Peyer's patch (tissue), 4 donors: ENCODE measurements at places on chromosomes 5 and 9. TPM values are rescaled to one million over a fixed set of nuclear protein-coding genes. Genes with fewer than 3 reads are reported as not detected.

CCDC180 gene
- total RNA-seq = 15.7 TPM

NR6A1 gene
- 43.0 TPM for total RNA-seq

ANKRD18A gene
- 14.9 TPM for total RNA-seq

TGFBR1 gene
- total RNA-seq = 14.4 TPM

CTXN3 gene
- total RNA-seq = not detected

FCN1 gene
- total RNA-seq = not detected

ZNF483 gene
- 3.5 TPM for total RNA-seq

MRPL36 gene
- total RNA-seq = 21.9 TPM

SLC45A2 gene
- not detected for total RNA-seq

GNA14 gene
- 11.1 TPM for total RNA-seq

SARDH gene
- total RNA-seq = 1.2 TPM

RNF208 gene
- total RNA-seq = not detected

OSMR gene
- 12.6 TPM for total RNA-seq

SLC6A3 gene
- 0.40 TPM for total RNA-seq

TMEM38B gene
- total RNA-seq = 9.9 TPM

ENC1 gene
- total RNA-seq = 47.9 TPM

PCDHGB6 gene
- total RNA-seq = 3.2 TPM

PCDHA1 gene
- not detected for total RNA-seq

PCSK1 gene
- total RNA-seq = 4.7 TPM

DNA sequence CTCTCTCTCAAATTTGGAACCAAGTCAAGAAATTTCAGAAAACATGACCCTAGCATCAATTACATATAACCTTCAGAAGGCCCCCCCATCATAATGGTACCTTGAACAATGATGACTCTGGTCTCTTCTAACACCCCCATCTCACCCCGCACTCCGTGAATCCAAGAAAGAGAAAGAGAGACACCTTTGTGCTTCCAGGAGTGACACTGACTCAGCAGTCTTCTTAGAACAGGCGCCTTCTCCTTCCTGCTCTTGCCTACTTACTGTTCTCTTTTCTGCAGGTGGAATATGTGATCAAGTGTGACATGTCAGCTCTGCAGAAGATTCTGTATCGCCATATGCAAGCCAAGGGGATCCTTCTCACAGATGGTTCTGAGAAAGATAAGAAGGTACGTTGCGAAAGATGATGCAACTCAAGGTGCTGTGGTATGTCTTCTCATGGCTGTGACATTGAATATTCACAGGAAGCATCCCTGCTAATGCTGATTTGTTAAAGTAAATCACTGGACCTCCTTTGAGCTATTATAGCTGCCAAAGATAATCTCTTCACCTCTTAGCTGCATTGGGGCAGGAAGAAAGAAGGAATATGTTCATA, 81.3 kb downstream of the SMARCA2 start:
- no peak for DNase-seq

GRCh38 chr9:124345751-124346281, 69.4 kb downstream of the PSMB7 start:
- no peak for DNase-seq

DNA sequence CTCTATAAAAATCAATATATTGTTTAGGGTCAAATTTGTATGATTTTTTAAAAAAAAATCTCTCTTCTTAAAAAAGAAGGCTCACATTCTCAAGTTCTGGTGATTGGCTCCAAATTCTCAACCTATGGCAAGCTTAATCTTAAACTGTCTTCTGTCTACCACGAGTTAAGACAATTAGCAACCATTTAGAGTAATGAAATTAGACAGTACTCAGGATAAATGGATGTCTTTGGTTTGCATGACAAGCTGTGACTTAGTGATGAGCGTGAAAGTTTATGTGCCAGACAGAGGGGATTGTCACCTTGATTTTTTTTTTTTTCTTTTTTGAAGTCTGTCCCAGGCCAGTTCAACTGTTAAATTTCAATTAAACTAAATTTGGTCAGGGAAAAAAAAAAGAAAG, 1632.3 kb downstream of the MAT2B start:
- DNase-seq = no peak

DNA sequence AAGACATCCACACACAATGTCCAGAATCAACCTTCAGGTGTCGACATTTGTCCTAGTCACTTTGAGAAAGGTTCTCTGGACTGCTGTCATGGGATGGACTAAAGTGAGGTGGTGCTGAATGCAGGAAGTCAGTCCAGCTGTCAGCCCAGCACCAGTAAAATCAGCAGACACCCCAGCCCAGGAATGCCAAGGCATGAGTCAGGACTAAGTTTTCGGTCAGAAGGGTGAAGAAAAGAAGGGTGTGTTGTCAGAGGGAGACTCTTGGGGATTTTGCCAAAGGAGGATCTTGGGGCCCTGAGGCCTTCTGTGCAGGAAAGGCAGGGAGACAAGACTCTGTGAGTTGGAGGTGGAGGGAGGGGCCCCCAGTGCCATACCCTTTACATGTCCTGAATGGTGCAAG, 69.0 kb upstream of the XPA start:
- no peak for DNase-seq

GRCh38 chr9:84718476-84718875, 48.9 kb downstream of the NTRK2 start:
- no peak for DNase-seq

GRCh38 chr9:35349287-35349990, 140.5 kb upstream of the RUSC2 start:
- no peak for DNase-seq

GRCh38 chr9:99259231-99259918, 37.3 kb downstream of the SEC61B start:
- DNase-seq = peak; percentile 69

DNA sequence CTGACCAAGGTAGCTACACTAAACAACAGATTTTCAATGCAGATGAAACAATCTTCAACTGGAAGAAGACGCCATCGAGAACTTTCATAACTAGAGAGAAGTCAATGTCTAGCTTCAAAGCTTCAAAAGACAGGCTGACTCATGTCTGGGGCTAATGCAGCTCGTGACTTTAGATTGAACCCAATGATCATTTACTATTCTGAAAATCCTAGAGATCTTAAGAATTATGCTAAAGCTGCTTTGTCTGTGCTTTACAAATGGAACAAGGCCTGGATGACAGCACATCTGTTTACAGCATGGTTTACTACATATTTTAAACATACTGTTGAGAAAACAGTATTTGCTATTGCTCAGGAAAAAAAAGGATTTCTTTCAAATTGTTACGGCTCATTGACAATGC, 54.9 kb downstream of the RICTOR start:
- no peak for DNase-seq

GRCh38 chr9:98567540-98568233, 141.0 kb downstream of the GABBR2 start:
- DNase-seq = no peak

GRCh38 chr5:76367623-76368371, 35.3 kb upstream of the IQGAP2 start:
- DNase-seq = no peak

- no peak for DNase-seq
Observed at GRCh38 chr9:137674307-137674975, 55.6 kb downstream of the EHMT1 start.

DNA sequence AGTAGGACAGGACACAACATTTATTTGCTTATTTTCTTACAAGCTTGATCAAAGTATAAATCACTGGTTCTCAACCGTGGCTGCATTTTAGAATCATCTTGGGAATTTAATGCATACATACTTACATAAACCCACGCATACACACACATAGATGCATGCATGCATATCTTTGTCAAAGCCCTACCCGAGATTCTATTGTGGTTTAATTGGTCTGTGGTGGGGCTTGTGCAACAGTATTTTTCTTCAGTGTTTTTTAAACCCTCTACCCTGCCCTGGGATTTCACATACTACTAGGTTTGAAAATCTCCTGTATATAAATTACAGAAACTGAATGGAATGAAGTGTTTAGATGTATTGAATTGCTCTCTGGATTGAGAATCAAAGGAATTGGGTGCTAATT, 1166.2 kb downstream of the MAT2B start:
- DNase-seq = no peak

DNA sequence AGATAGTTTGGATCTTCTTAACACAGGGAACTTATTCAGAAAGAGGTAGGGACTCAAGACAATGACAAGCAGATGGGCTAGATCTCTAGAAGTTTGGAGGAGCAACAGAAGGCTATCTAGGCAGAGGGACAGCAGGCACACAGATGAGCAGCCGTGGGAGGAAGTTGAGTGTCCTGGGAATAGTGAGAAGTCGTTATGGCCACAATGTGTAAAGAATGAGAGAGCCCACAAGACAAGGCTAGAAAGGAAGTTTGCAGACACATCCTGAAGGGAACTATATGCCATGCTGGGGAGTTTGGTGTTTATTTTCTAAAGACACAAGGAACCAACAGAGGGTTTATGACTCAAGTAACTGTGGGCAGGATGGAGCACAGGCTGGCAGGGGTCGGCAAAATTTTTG, 160.6 kb downstream of the PALM2AKAP2 start:
- no peak for DNase-seq

- DNase-seq = no peak
Observed at GRCh38 chr5:168401226-168401625, 85.0 kb upstream of the RARS1 start.

DNA sequence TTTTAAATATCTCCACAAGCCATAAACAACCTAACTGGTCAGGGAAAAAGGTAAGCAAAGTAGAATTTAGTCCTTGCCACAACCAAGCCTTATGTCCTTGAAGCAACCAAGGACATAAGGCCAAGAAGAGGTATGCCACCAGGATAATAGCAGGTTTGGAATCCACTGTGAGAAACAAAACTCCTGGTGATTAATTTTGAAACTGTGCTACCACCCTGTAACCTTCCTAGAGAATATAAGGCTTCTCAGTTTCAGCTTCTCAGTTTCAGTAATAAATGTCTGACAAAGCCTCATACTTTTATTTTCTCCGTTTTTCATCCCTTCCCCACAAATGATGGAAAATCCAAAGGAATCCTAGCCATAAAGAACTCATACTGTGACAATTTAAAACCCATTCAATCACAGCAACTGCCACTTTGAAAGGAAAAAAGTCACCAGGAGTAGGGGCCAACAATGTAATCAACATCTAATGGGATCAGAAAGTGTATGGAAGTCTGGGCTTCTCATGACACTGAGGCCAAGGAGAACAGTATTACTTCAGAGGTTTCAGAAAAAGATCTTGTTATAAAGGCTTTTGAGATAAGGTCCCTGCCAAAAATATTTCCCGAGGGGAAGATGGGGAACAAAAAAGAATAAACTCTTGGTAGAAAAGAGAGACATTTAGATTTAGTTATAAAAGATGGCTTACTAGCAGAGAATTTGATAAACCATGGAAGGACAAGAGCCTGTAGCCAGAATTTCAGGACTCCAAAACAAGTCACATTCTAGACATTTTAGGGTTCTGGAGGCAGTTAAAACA, 189.2 kb downstream of the TSSK1B start:
- no peak for DNase-seq

GRCh38 chr5:6595405-6595804, 37.4 kb downstream of the NSUN2 start:
- no peak for DNase-seq

DNA sequence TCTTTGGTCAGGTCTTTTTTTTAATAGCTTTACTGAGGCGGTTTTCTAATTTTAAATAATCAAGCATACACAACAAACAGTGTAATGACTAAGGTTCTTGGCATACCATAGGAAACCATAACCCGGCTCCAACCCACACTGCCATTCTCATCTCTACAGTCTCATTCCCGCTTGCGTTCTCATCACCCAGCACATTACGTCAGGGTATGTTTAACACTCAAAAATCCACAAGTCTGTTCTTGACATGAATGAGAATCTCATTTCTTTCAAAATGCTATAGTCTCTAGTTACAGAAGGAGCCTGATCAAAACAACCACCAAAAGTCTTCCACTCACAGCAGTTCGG, 505 bp downstream of the C5orf34 start:
- no peak for DNase-seq

DNA sequence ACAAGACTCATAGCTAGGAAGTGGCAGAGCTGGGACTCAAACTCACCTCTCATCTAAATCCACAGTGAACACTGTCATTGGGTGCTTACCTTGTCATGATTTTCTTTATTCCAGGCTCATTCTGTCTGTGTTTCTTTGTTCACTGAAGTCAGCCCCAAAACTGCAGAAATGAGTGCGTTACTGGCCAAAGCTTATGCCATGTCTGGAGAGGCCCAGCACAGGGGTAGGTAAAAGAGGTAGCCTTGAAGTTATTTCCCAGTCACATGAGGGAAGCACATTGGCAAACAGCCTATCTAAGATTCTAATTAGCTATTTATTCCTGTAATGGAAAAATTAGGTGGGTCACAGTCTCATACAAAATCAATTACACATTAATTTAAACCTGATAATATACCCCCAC, 29.8 kb downstream of the TTC23L start:
- no peak for DNase-seq

DNA sequence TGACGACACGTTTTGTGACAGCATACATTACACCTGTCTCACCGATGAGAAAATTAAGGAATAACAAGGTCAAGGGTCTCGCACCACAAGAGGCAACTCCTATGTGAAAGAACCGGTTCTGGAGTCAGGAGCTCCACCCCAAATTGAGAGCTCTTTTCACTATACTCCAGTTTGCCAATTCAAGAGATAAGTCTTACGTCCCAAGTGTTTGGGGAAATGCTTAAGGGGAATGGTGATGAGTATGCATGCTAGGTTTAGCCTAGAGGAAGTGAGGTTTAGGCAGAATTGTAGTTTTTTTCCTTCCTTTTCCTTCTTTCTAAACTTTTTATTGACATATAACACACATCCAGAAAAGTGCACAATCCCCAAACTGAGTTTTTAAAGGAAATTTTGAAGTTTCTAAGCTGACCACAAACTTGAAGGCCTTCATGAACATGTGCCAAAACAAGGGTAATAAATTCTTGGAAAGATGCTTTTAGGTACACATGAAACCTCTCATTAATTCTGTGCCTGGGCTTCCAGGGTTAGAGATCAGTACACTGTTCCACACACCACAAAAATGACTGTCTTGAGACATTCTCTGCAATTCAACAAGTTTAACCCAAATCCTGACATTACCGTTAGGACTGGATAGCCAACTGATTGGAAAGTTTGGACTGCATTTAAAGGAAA, 127.6 kb upstream of the SLC1A3 start:
- no peak for DNase-seq

GRCh38 chr5:16082982-16083381, 96.6 kb downstream of the MARCHF11 start:
- no peak for DNase-seq

GRCh38 chr5:67201897-67202549, 5.4 kb upstream of the CD180 start:
- no peak for DNase-seq

- no peak for DNase-seq
Observed at GRCh38 chr5:150751096-150751891, 7.5 kb downstream of the DCTN4 start.

GRCh38 chr5:106854105-106854687, 816.5 kb downstream of the EFNA5 start:
- DNase-seq = no peak

DNA sequence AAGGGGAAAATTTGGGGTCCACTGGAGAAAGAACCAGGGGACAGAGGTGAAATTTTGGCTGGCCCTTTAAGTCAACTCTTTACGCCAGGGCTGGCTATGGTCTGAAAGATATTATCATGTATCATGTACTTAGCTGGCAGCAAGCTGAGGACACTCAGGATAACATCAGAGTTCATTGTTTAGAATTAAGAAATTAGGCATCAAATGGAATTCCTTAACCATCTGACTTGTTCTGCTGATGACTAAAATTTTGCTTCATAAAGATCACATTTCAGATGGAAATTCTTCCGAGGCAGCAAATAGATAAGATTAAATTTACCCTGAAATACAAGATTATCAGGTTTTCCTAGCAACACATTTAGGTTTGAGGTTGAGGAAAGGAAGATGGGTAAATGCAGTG, 269.4 kb upstream of the KLF9 start:
- no peak for DNase-seq
